Skin of body (tissue), 3 donors: ENCODE measurements at places on chromosomes 12 and 14. TPM values are rescaled to one million over a fixed set of nuclear protein-coding genes. Genes with fewer than 3 reads are reported as not detected.

Gene CCDC60
- not detected for total RNA-seq

Gene C14orf180
- 6.8 TPM for total RNA-seq

Gene RBM25
- 56.7 TPM for total RNA-seq

Gene SYNE3
- 13.9 TPM for total RNA-seq

Gene HOXC11
- total RNA-seq: 2.4 TPM

Gene AKAP6
- 21.8 TPM for total RNA-seq

Gene TAS2R20
- 10.4 TPM for total RNA-seq

DNA sequence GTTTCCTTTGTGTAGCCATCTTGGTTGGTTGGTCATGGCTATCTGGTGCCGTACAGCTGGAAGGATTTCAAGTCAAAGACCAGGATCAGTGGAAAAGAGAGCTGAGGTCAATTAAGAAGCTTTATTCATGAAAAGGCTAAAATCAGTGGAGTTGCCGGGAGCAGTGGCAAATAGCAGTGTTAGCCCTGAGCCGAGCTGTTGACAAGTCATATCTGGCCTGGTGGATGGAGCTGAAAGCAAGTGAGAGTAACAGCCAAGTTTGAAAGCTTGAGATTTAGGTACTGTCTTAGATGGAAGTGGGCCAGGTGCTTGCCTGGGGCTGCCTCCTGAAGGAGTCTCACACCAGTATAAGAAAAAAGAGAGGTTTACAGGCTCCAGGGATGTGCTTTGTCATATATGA lies 9.0 kb downstream of the BATF start:
- DNase-seq: no peak

DNA sequence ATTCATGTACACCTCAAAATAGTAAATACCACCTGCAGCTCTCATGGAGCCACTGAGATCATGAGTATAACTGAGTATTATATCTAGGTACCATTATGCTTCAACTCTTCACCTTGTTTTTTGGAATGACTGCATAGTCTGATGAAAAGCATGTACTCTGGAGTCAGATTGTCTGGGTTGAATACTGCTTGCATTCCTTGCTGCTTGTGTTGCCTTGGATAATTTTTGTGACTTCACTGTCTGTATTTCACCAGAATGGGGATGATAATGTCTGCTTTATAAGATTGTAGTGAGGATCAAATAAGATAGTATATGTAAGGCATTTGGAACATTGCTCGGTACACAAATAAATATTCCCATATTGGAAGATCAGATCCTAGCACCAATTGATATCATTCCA lies 54.2 kb downstream of the SUSD6 start:
- DNase-seq: peak; percentile 26

- no peak for DNase-seq
These were observed 46.3 kb upstream of the KICS2 start for GRCh38 chr12:64268409-64268808.

DNA sequence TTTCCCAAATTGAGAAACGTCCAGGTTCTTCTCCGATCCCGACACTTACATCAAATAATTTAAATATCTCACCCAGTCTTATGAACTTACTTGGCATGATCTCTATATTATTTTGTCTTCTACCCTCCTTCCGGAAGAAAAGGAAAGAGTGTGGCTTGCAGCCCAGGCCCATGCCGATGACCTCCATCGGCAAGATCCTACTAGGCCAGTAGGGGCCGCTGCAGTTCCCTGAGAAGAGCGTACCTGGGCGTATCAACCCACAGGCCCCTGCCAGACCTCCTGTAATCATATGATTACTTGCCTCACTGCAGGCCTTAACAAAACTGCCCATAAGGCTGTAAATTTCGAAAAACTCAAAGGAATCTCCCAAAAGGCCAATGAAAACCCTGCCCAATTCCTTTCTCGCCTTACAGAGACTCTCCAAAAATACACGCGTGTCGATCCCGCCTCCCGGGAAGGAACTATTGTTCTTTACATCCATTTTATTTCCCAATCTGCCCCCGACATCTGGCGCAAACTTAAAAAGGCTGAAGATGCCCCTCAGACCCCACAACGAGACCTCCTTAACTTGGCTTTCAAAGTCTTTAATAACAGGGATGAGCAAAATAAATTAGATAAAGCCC lies 69.6 kb downstream of the MOK start:
- DNase-seq: peak; percentile 23

- DNase-seq: no peak
These were observed 102.1 kb upstream of the FSCB start for GRCh38 chr14:44609201-44609600.

DNA sequence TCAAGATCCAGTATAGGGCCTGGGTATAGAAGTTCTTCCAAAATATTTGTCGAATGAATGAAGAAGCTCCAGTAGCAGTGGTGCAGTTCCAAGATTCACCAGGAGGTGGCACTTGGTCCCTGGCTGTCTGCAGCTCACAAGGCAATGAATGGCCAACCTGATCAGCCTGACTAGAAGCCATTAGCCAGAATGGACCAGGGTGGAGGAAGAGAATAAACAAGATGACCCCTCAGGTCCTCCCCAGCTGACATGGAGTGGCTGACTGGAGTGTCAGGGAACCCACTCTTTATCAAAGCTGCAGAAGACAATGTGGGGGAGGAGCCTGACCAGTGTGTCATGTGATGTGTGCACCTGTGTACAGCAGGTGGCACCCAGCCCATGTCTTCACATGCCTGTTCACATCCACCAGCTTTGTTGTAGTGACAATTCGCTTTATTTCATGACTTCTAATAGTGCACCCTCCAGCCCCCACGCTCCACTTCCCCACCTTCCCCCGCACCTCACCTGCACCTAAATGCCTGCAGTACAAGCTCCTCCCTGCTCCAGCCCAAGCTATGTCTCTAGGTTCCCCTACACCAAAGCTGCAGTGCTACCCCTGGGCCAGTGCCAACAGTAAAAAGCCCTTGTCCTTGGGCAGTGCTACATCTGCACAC lies 3.0 kb downstream of the LTBP2 start:
- DNase-seq: peak; percentile 79

GRCh38 chr14:69986336-69986735 lies 107.1 kb downstream of the SMOC1 start:
- DNase-seq: no peak

DNA sequence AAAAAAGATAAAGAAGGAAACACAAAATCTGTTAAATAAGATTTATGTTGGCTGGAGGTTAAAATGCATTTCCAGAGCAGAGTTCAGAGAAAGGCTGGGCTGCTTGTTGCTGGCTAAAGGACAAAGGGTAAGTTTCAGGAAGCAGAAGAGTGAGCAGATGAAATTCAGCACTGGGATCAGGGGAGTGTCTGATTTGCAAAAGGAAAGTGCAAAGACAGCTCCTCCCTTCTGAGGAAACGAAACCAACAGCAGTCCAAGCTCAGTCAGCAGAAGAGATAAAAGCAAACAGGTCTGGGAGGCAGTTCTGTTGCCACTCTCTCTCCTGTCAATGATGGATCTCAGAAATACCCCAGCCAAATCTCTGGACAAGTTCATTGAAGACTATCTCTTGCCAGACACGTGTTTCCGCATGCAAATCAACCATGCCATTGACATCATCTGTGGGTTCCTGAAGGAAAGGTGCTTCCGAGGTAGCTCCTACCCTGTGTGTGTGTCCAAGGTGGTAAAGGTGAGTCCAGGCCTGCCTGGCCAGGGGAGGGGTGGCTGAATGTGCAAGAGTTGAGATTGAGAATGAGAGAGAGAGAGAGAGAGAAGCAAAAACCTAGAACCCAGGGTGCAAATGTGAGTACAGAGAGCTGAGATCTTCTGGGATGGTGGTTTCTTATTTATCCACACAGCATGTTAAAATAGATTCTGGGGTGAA lies at the start of gene OAS1:
TSS of gene OAS1 (plus strand) at position 251 of the 703 bp plus-strand sequence. CDS start at position 329, 78 bp downstream.
- DNase-seq: peak; percentile 69

DNA sequence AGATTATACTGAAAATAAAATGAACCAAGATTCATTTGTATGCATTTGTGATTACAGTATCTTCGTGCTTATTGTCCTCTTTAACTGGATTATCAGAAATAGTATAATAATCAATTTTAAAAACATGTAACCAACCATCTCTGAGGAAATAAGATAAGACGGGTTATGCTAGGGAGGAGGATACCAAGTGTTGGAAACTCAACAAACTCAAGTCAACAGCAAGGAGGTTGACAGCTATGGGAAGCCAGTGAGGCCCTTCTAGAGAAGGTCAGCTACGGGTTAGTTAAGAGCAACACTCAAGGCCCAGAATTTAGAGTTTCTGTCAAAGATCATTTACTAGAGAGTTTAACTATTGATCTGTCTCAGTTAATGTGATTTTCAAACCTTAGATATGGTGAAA lies 137.2 kb downstream of the PDZRN4 start:
- DNase-seq: no peak

GRCh38 chr12:6224550-6224949 lies 24.4 kb downstream of the CD9 start:
- no peak for DNase-seq

GRCh38 chr14:24066496-24067132 lies 4.7 kb upstream of the CPNE6 start:
- DNase-seq: no peak

GRCh38 chr12:50620109-50620977 lies 115.6 kb downstream of the DIP2B start:
- peak; percentile 29 for DNase-seq

- DNase-seq: no peak
These were observed 25.1 kb downstream of the UBR7 start for GRCh38 chr14:93232159-93232558.
